Muscle of leg (tissue), 16 donors: ENCODE measurements at places on chromosomes 4 and X.
A peak's percentile ranks its signal among the peaks of the same experiment; 100 is the strongest.

DNA sequence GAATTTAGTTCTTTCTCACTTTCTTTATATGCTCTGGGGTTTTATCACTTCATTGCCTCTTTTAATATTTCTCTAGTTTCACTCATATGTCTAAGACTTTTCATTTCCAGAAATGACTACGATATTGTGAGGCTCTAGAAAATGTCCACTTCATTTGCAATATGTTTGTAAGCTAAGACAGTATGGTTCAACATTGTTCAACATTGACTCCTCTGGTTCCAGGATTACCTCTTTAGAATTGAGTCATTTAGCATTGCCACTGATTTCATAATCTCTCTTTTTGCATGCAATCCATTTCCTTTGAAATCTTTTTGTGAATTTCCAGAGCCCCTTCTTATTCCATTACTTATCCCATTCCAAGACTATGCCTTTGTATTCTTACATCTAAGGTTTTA is 32.3 kb downstream of the BBS12 start:
- DNase-seq, result no peak

DNA sequence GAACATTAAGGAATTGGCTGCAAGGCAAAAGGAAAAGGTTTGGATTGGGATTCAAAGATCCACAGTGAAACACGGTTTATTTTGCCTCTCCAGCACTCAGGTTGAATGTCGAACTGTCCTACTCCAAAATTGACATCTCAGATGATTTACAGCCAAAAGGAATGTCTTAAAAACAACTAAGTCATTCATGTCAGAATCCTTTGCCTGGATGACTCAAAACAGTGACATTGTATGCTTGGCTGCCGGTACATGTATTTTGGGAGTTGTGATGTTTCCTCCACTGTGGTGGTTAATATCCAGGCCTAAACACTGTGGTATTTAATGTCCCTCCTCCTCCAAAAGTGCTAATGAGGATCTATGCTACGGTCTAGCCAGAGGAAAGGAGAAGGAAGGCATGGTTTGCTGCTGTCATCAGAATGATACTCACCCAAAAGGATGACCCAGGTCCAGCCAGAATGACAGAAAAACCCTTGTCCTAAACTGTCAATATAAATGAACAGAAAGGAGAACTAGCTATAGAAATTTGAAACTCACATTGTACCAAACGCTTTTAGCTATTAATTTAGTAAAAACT is 20.9 kb downstream of the PGM2 start:
- peak; percentile 16 for DNase-seq

- no peak for DNase-seq
Observed at GRCh38 chrX:17355976-17356375, 19.0 kb upstream of the NHS start.

GRCh38 chrX:74291577-74291963 is 12.4 kb upstream of the ZCCHC13 start:
- no peak for DNase-seq

GRCh38 chrX:69027181-69028005 is 137.9 kb downstream of the PJA1 start:
- DNase-seq, result no peak

GRCh38 chr4:38400946-38401345 is 263.1 kb upstream of the KLF3 start:
- DNase-seq, result no peak

GRCh38 chr4:66169341-66169740 is 499.1 kb upstream of the EPHA5 start:
- DNase-seq, result peak; percentile 7

DNA sequence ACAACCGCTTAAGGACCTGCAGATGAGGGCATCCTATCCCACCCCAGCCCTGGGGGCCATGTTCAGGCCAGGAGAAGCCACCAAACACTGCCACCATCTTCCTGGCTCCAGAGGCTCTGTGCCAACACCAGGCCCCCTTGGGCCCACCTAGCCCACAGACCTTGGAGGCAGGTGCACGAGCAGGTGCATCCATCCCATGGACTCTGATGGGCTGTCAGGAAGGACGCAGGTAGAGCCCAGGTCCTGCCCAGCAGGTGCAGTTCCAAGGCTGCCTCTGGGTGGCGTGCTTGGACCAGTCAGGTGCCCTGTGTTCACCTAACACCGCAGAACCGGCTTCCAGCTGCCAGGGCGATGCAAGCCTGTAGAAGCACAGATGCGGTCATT is 22.8 kb upstream of the PDE6B start:
- peak; percentile 14 for DNase-seq

DNA sequence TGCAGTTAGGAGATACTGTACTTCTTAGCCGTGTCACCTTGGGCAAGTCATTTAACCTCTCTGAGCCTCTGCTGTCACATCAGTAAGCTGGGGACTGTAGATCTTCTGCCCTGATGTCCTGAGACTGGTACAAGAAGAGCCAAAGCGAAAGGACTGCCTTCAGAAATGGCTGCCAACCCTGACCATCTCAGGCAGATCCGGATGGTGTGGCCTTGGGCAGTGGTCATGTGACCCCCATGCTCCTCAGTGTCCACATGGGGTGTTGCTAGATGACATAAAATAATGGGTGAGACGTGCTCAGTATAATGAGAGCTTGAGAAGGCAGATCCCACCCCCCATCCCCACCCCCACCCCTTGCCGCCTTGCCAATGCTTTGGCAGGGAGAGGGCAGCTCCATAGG is 60.4 kb upstream of the MTM1 start:
- DNase-seq, result no peak

GRCh38 chr4:145720656-145721055 is 40.7 kb downstream of the C4orf51 start:
- DNase-seq, result no peak

GRCh38 chrX:29083823-29084222 is 496.6 kb downstream of the IL1RAPL1 start:
- no peak for DNase-seq

GRCh38 chr4:157674699-157675098 is 454.2 kb downstream of the GRIA2 start:
- peak; percentile 75 for DNase-seq

- no peak for DNase-seq
Observed at GRCh38 chr4:123363729-123364128, 32.9 kb upstream of the SPRY1 start.

- no peak for DNase-seq
Observed at GRCh38 chrX:111090458-111090857, 5.5 kb upstream of the PAK3 start.

GRCh38 chr4:112910109-112910736 is 139.2 kb upstream of the ANK2 start:
- peak; percentile 86 for DNase-seq

DNA sequence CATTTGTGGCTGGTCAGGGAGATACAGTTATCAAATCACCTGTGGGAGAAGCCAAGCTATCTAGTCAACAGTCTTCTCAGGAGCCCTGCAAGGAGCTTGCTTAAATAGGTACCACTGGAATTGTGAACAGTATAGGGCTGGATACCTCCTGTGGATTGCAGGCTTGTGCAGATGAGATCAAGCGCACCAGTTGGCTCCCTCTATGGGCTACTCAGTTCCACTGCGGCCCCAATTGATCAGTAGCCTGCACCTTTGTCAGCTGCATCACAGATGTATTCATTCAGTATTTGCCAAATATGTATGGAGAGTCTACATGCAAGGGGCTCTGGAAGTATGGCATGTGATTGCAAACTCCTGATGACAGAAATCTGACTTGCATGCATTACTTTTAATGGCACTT is 28.6 kb downstream of the TEX13A start:
- DNase-seq, result no peak

DNA sequence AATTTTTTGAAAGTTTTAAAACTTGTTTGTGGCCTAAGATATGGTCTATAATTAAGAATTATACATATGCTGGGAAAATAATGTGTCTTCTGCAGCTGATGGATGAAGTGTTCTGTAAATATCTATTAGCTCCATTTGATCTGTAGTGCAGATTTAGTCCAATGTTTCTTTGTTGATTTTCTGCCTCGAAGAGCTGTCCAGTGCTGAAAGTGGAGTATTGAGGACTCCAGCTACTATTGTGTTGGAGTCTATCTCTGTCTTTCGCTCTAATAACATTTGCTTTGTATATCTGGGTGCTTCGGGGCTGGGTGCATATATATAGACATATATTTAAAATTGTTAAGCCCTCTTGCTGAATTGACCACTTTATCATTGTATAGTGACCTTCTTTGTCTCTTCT is 2127.3 kb downstream of the PCDH7 start:
- peak; percentile 49 for DNase-seq

- DNase-seq, result no peak
Observed at GRCh38 chr4:114302472-114302871, 296.1 kb upstream of the UGT8 start.

DNA sequence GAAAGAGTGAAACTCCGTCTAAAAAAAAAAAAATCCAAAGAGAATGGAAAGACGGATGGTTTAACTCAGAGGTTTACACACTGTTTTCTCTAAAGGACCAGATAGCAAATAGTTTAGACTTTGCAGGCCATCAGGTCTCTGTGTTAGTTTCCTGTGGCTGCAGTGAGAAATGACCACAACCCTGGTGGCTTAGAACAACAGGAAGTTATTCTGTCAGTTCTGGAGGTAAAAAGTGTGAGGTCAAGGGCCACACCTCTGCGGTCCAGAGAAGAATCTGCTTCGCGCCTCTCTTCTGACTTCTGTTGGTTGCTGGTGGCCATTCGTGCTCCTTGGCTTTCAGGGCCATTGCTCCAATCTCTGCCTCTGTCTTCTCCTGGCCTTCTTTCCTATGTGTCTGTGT is 76.9 kb downstream of the TENM3 start:
- DNase-seq, result no peak
